Activated CD4-positive, alpha-beta T cell treated with anti-CD3 and anti-CD28 coated beads, Interleukin-2, amount 50 U/mL, for 24 hours (primary cell): ENCODE measurements at places on chromosomes 2 and 18.

- DNase-seq = no peak
These were observed 189.0 kb downstream of the GALNT1 start for GRCh38 chr18:35770376-35771014.

DNA sequence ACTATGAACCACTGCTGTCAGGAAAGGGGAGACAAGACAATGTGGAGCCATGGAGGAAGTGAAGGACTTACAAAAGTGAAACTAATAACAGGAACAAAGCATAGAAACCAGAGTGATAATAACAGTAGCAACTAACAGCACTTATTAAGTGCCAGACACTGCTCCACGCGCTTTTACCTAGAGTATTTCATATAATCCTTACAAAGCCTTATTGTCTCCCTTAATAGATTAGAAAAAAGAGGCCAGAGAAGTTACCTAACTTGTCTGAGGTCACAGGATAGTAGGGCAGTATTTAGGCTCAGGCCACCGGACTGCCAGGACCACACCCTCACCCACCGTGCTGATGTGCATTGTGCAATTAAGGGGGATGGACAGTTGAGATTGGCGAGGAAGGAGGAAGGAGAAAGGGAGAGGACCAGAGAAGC, 98.6 kb upstream of the NFU1 start:
- no peak for DNase-seq

GRCh38 chr2:54626884-54627283, 96.6 kb upstream of the EML6 start:
- no peak for DNase-seq

DNA sequence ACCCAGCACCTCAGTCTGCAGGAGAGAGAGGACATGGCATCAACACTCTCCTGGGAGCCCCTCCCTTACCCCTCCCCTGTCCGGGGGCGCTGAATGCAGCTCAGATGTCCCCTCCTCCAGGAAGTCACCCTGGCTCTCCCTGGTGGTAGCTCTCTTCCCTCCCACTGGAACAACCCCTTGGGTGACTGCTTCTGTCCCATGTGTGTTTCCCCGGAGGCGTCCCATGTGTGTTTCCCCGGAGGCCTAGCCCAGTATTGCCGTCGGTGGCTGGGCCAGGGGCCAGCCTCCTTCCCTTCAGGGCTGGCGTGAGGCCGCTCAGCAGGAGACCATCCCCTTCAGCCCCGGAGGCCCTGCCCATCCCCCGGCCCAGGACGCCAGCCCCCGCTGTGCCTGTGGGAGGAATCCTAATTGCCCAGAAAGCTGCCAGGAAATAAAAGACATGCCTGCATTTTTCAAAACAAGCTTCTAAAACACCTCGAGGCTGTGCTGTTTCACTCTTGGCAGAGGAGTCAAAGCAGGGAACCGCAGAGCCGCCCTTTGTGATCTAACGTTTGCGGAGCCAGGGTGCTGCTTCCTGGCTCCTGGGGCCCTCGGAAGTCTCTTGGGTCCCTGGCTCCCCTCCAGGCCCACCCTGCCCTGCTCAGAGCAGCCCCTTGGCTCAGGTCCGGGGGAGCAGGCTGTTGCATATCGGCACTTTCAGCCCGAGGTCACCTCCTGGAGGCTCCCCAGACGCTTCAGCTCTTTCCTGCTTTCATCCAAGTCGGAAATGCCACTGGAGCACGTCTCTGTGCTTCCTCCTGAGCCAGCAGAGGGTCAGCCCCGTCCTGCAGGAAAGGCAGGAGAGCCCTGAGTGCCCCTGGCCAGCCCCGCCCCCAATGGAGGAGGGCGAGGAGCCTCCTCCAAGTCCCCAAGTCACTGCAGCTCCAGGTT, 11.4 kb downstream of the SNED1 start:
- DNase-seq = no peak

- no peak for DNase-seq
These were observed 1.1 kb upstream of the CDH2 start for GRCh38 chr18:28177828-28178635.

DNA sequence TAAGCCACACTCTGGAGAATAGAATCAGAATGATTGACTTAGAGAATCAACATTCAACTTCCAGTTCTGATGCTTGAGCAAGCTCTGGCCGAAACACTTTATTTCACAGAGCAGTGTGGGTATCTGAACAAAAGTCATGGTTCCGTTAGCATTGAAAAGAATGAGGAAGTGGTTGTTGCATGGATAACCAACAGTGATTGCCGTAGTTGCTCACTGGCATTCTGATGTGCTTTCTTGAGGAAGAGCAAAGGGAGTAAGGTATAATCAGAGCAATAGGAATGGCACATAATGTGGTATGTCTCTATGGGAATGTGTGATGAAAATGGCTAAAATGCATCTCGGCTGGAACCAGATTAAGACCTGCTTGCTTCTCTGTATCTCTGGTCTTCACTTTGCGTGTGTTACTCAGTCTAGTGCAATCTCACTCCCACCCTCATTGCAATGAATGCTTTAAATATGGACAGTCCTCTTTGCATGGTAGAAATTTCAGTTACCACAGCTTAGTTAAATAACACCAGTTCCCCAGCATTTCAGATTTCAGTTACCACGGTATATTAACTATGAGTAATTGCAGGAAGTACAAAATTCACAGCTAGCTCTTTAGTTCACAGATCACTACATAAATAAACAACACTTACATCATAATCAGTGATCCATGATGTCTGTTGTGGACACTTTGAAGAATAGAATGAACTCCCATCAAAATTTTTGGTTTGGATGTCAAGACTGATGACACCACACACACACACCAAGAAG, 7.8 kb upstream of the RAB12 start:
- DNase-seq = no peak

- DNase-seq = no peak
These were observed 282.4 kb upstream of the SLC14A2 start for GRCh38 chr18:45332871-45333270.
